Activated T-helper 2 cell treated with anti-CD3 and anti-CD28 coated beads, Interferon-gamma antibody, Interleukin-2, Interleukin-4, amounts not matched to agents 10 μg/mL and 5 μg/mL and 100 μg/mL, durations not matched to agents 14 hours and 24 hours and 36 hours (primary cell): ENCODE measurements at places on chromosomes 13 and 19. TPM values are rescaled to one million over a fixed set of nuclear protein-coding genes. Genes with fewer than 3 reads are reported as not detected.

- H3K36me3 ChIP-seq, result no peaks in the 10 kb centered on the region
- peaks cover 3% of the 10 kb centered on the region for H3K4me1 ChIP-seq
- DNase-seq, result no peak
- no peak overlapping the region for H3K4me3 ChIP-seq
- H3K27me3 ChIP-seq, result no peaks in the 10 kb centered on the region
- H3K27ac ChIP-seq, result no peak overlapping the region
Observed at GRCh38 chr13:112711528-112712265, 21.9 kb downstream of the ATP11A start.

DNA sequence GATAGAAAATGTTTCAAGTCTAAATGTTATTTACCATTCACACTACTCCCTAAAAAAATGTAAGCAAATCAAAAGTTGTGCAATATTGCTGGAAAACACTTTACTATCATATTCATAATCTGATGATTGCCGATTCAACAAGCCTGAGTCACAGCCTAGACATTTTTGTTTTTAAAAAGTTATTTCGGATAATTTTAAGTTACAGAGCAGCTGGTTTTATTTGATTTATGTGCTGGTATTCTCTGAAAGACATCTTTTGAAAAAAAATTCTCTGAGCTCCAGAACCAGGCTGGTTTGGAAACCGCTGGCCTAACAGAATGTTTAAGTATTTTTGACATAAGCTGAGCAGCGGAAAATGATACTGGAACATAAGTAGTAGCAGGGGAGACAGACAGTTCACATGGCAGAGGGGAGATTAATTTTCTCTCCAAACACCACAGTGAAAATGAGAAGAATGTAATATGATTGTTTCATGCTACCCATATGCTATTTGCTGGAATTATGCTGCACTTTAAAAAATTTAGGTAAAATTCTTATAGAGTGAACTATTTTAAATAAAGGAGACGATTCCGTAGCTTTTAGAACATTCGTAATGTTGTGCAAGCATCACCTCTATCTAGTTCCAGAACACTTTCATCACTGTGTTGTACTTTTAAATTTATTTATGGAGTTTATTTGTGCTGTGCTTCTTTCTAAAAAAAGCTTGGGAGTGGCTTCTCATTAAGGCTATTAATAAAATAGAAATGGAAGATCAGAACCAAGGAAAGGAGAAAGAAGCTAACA, 36.1 kb downstream of the TBC1D4 start:
- H3K4me3 ChIP-seq, result no peak overlapping the region
- H3K27me3 ChIP-seq, result no peaks in the 10 kb centered on the region
- no peak overlapping the region for H3K27ac ChIP-seq
- no peaks in the 10 kb centered on the region for H3K36me3 ChIP-seq
- no peaks in the 10 kb centered on the region for H3K4me1 ChIP-seq
- DNase-seq, result no peak

DNA sequence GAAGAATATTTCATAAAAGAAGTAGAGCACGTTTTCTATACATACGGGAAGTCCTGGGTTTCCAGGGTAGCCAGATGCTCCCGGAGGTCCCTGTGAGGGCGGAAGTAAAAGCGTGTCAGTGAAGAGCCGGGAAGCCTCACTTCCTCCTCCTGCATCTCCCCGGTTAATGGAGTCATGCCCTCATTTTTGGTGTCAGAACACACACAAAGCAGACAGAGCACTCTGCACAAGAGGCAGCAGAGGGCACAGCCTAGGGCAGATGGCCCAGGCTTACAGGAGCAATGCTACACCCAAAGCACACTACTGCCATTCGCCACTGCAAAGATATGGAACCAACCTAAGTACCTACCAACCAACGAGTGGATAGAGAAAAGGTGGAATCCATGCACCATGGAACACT, 94.4 kb downstream of the COL4A1 start:
- H3K27me3 ChIP-seq, result no peaks in the 10 kb centered on the region
- no peak overlapping the region for H3K27ac ChIP-seq
- H3K4me1 ChIP-seq, result no peaks in the 10 kb centered on the region
- no peaks in the 10 kb centered on the region for H3K36me3 ChIP-seq
- no peak overlapping the region for H3K4me3 ChIP-seq

- H3K27ac ChIP-seq, result no peak overlapping the region
- H3K36me3 ChIP-seq, result no peaks in the 10 kb centered on the region
- no peaks in the 10 kb centered on the region for H3K4me1 ChIP-seq
- no peak overlapping the region for H3K4me3 ChIP-seq
- H3K27me3 ChIP-seq, result no peaks in the 10 kb centered on the region
Observed at GRCh38 chr13:92136449-92137155, 738.2 kb downstream of the GPC5 start.

DNA sequence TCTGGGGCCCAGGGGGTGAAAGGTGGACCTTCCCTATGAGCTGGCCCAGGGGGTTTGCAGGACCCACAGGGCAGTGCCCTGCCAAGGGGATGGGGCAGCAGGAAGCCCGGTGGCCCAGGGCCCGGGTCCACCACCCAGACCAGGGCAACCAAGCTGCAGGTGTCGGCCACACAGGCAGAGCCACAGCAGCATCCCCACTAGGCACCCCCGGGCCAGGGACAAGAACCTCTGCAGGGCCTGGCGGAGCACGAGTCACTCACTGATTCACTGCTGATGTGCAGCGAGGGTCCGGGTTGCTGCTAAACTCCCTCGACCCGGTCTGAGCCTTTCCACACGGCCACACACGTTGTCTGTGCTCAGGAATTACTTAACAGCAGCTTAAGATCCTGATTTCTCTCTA, 8.8 kb downstream of the FZR1 start:
- H3K36me3 ChIP-seq, result peaks cover 9% of the 10 kb centered on the region
- peaks cover 4% of the 10 kb centered on the region for H3K4me1 ChIP-seq
- H3K27me3 ChIP-seq, result no peaks in the 10 kb centered on the region
- DNase-seq, result no peak

- H3K27ac ChIP-seq, result no peak overlapping the region
- peaks cover 20% of the 10 kb centered on the region for H3K4me1 ChIP-seq
- H3K27me3 ChIP-seq, result no peaks in the 10 kb centered on the region
- peaks cover 34% of the 10 kb centered on the region for H3K36me3 ChIP-seq
- no peak overlapping the region for H3K4me3 ChIP-seq
- no peak for DNase-seq
Observed at GRCh38 chr19:46367426-46367825, 20.5 kb downstream of the PPP5C start.

GRCh38 chr19:34128558-34129250, 43.6 kb upstream of the LSM14A start:
- DNase-seq, result no peak
- H3K36me3 ChIP-seq, result no peaks in the 10 kb centered on the region
- H3K4me3 ChIP-seq, result no peak overlapping the region

- H3K27me3 ChIP-seq, result no peaks in the 10 kb centered on the region
- H3K36me3 ChIP-seq, result peaks cover 27% of the 10 kb centered on the region
- no peak for DNase-seq
- H3K27ac ChIP-seq, result no peak overlapping the region
- H3K4me1 ChIP-seq, result peaks cover 13% of the 10 kb centered on the region
Observed at GRCh38 chr13:30337061-30337610, 29.8 kb upstream of the KATNAL1 start.

DNA sequence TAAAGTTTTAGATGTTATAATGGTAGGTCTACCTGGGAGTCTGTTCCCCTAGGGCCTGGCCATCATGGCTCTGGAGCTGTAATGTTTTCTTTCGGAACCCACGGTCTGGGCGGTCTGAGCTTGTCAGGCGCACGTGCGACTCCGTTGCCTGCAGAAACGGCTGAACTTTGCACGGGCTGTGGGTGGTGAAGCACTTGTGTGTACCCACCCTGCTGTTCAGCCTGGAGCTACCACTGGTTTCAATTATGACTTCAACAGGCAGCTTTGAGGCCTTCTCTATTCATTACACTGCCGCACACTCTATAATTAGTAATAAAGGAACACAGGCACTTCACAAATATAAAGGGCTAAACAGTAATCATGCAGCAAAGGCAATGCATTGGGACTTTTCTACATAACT, 6.0 kb downstream of the PCDH8 start:
- no peak overlapping the region for H3K4me3 ChIP-seq
- H3K4me1 ChIP-seq, result peaks cover 7% of the 10 kb centered on the region
- peaks cover 56% of the 10 kb centered on the region for H3K27me3 ChIP-seq
- H3K27ac ChIP-seq, result no peak overlapping the region
- no peak for DNase-seq

DNA sequence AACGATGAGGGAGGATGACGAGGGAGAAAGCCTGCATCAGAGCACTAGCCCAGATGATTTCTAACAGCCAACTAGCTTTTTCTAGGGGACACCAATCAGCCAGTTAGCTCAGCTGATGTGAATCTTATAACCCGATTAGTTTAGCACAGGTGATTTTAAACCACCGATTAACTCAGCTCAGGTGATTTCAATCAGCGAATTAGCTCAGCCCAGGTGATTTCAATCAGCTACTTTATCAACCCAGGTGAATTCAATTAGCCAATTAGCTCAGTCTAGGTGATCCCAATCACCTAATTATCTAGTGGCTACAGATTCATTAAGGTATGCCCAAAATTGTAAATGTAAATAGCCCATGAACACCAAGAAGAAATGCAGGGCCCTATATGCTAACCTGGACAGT, 146.9 kb downstream of the ZNF486 start:
- no peak for DNase-seq
- H3K4me3 ChIP-seq, result no peak overlapping the region
- no peaks in the 10 kb centered on the region for H3K36me3 ChIP-seq
- H3K4me1 ChIP-seq, result no peaks in the 10 kb centered on the region
- no peak overlapping the region for H3K27ac ChIP-seq

- peaks cover 7% of the 10 kb centered on the region for H3K4me1 ChIP-seq
- peak overlapping the region; percentile 41 for H3K4me3 ChIP-seq
- DNase-seq, result no peak
- no peak overlapping the region for H3K27ac ChIP-seq
Observed at GRCh38 chr13:112968380-112968909, 569 bp upstream of the MCF2L start.

- no peaks in the 10 kb centered on the region for H3K4me1 ChIP-seq
- H3K27me3 ChIP-seq, result no peaks in the 10 kb centered on the region
- no peaks in the 10 kb centered on the region for H3K36me3 ChIP-seq
- H3K27ac ChIP-seq, result no peak overlapping the region
- DNase-seq, result no peak
- no peak overlapping the region for H3K4me3 ChIP-seq
Observed at GRCh38 chr13:35599384-35599783, 122.9 kb upstream of the MAB21L1 start.

- peaks cover 54% of the 10 kb centered on the region for H3K36me3 ChIP-seq
- no peak overlapping the region for H3K4me3 ChIP-seq
- no peak overlapping the region for H3K27ac ChIP-seq
- DNase-seq, result no peak
Observed at GRCh38 chr19:16355293-16356043, 30.8 kb downstream of the KLF2 start.

GRCh38 chr19:53982611-53983010, 8.8 kb upstream of the CACNG6 start:
- no peak overlapping the region for H3K4me3 ChIP-seq
- H3K36me3 ChIP-seq, result peaks cover 10% of the 10 kb centered on the region
- H3K27ac ChIP-seq, result no peak overlapping the region
- peaks cover 11% of the 10 kb centered on the region for H3K4me1 ChIP-seq
- no peak for DNase-seq
- peaks cover 37% of the 10 kb centered on the region for H3K27me3 ChIP-seq

DNA sequence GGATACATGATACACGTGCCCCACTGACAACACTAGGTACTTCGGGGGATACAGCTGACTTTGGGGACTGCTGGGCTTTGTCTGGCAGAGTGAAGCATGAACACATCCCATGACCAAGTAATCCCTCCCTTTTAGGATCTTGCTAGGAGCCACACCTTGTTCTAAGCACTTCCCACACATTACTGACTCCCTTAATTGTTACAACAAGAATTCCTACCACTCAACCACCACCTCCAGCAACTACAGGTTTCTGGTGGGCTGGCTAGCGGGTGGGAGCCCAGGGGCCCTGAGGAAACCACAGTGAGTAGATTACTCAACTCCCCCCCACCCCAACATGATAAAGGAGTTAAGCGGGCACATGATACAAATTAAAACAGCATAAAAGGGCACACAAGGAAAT, 7.2 kb upstream of the SLC35E1 start:
- H3K36me3 ChIP-seq, result peaks cover 32% of the 10 kb centered on the region
- H3K27me3 ChIP-seq, result no peaks in the 10 kb centered on the region
- no peak for DNase-seq
- peak overlapping the region; percentile 53 for H3K27ac ChIP-seq

DNA sequence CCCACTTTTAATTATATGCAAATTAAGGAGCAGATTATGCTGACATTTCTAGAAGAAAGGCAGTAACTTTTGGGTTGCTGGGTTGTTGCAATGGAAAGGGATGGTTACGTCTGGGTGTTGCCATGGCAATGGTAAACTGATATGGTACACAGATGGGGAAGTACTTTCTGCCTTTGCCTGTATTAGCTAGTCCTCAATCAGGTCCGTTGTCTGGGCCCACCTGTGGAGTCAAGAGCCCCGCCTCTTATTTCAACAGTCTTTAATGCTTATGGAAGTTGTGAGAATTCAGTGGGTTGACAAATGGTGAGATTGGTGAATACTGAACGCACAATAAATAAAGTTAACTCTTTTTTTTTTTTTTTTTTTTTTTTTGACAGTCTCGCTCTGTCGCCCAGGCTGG, 30.6 kb upstream of the DPP9 start:
- H3K27me3 ChIP-seq, result peaks cover 6% of the 10 kb centered on the region
- H3K36me3 ChIP-seq, result no peaks in the 10 kb centered on the region
- no peak overlapping the region for H3K27ac ChIP-seq

GRCh38 chr13:110560601-110561343, 750 bp downstream of the RAB20 start:
- DNase-seq, result no peak
- H3K27me3 ChIP-seq, result peaks cover 41% of the 10 kb centered on the region
- peak overlapping the region; percentile 84 for H3K4me3 ChIP-seq
- peaks cover 14% of the 10 kb centered on the region for H3K4me1 ChIP-seq

DNA sequence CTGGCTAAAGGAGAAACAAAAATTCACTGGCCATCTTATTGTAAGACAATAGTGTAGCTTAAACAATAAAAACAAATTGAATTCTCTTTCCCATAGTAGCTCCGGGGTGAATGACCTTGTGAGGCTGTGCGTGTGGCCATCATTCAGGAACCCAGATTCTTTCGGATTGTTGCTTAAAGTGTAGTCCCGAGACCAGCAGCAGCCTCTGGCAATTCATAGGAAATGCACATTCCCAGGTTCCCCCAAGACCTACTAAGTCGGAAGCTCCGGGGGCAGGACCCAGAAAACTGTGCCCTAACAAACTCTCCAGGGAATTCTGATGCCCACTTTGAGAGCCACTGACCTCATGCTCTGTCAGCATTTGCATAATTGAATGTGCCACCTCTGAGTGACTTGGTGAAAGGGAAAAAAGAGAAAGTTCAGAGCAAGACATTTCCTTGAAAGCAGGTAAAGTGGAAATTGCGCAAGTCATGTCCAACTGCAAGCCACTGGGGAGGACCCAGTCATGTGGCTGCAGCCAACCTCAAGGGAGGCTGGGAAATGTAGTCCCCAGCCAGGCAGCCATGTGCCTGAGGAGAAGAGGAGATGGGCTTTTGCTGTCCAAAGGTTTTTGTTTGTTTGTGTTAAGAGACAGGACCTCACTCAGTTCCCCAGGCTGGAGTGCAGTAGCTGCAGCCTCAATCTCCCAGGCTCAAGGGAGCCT, 50.7 kb upstream of the PNMA8B start:
- no peak for DNase-seq
- peaks cover 7% of the 10 kb centered on the region for H3K27me3 ChIP-seq
- no peaks in the 10 kb centered on the region for H3K36me3 ChIP-seq
- no peak overlapping the region for H3K27ac ChIP-seq

- H3K4me1 ChIP-seq, result peaks cover 23% of the 10 kb centered on the region
Observed at GRCh38 chr13:100389617-100390016, 199.0 kb downstream of the GGACT start.

The PROZ gene
- total RNA-seq, result not detected in 2 replicates

The RHPN2 gene
- 3.5 and 5.0 TPM in 2 replicates for total RNA-seq

The SLITRK6 gene
- not detected in 2 replicates for total RNA-seq

The PALM gene
- not detected in 2 replicates for total RNA-seq

The NBEA gene
- 0.14 and 0.23 TPM in 2 replicates for total RNA-seq

The CD79A gene
- total RNA-seq, result 0.67 and 0.84 TPM in 2 replicates

The EFNA2 gene
- total RNA-seq, result not detected in 2 replicates

The APLP1 gene
- 1.2 and 1.4 TPM in 2 replicates for total RNA-seq

The SERP2 gene
- 0.25 TPM in 1 of 2 replicates, not detected in the other for total RNA-seq

The RINL gene
- total RNA-seq, result 70.2 and 73.4 TPM in 2 replicates
